ENCODE measurements at places on chromosomes 7 and 10.

GRCh38 chr7:77413861-77414424 lies 2.2 kb downstream of the GSAP start:
- no peak for DNase-seq

DNA sequence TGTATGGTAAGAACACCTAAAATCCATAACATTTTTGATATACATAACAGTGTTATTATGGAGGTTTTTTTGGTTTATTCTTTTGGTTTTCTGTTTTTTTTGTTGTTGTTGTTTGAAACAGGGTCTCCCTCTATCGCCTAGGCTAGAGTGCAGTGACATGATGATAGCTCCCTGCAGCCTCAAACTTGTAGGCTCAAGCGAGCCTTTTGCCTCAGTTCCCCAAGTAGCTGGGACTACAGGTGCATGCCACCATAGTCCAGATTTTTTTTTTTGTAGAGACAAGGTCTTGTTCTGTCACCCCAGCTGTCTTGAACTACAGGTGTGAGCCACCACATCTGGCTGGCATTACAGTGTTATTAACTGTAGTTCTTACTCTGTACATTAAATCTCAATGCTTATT lies 83.7 kb downstream of the TRIM24 start:
- DNase-seq: no peak

DNA sequence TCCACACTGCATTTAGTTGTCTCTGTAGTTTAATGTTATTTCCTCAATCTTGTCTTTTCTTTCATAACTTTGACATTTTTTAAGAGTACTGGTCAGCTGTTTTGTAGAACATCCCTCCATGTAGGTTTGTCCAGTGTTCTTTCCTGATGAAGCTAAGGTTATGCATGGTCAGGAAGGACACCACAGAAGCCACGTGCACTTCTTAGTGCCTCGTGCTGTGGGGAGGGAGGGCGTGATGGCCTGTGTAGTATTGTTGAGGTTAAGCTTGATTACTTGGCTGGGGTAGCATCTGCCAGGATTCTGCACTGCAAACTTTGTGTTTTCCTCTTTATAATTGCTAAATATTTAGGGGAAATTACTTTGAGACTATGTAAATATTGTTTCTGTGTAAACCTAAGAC lies 48.3 kb downstream of the MCMBP start:
- DNase-seq: no peak

DNA sequence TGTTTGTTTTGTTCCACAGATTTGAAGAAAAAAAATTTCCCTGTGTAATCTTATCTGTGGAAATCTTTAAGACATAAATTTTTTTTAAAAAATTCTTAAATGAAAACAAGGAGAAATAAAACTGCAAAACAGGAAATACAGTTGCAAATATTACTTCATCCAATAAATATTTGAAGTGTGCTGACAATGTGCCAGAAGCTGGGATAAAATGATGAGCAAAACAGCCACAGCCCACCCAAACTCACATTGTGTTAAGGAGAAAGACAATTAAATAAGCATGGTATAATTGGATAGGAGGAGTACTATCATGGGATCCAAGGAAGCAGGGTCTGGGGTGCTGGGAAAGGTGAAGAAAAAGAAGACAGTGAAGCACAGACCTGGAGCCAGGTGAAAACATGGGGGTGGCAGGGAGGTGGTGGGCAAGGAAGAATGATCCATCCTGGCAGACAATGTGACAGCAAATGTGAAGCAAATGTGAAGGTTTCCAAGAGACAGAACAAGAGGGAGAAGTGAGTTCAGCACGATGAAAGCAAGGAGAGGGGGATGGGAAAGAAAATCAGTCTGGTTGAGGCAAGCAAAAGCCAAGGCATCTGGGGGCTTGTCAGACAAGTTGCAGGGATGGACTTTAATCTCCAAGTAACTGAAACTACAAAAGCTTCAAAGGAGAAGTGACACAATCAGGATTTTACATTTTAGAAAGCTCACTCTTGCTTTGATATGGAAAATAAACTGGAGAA lies 135.9 kb downstream of the HIBADH start:
- no peak for DNase-seq

GRCh38 chr10:65083222-65083621 lies 1562.0 kb downstream of the REEP3 start:
- no peak for DNase-seq

- DNase-seq: no peak
Observed at GRCh38 chr10:43739161-43739560, 90.5 kb upstream of the ZNF32 start.

DNA sequence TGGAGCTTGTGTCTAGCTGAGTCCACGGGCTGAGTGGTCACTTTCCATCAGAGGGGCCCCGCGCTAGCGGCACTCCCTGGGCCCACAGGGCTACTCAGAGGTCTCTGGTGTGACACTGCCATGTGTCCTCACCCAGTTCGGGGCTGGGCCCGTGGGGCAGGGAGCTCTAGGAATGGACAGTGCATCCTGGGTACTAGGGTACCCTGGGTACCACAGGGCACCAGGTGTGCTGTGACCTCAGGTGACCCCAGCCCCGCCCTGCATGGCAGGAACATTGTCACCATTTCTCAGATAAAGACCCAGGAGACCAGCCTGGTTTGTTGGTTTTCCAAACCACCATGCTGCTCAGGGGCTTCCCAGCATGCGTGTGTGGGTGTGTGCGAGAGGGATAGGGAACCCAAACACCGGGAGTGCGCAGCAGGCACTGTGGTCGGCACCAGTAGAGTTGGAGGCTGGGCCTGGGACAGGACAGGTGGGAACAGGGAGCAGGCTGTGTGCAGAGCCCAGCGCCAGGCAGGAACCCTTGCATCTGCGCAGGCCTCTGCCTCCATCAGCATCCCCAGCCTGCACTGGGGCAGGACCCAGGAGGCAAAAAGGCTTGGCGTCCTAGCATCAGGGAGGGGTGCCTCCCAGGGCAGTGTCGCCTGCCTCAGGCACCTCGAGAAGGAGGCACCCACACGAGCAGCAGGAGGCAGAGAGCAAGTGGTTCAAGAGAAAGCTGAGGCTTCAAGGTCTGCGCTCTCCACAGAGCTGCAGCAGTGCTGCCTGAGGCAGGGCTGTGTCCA lies 19.4 kb upstream of the CSGALNACT2 start:
- no peak for DNase-seq

DNA sequence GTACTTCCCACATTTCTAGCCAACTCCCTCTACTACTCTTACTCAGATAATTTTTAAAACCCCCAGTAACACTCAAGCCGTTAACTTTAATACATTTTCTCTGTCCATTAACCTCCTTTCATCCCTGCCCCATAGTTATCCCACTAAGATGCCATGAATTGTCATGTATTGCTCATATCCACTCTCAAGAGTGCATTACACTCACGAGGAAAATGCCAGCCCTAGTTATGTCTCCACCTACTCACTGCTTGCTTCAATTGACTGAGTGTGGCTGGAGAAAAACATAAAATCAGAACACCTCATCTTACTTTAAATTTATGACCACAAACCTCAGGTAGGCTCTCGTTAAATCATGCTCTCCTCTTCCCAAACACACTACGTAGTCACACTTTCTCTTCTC lies 324.1 kb upstream of the NPSR1 start:
- DNase-seq: no peak

- DNase-seq: no peak
Observed at GRCh38 chr10:51144161-51144781, 70.0 kb downstream of the PRKG1 start.

- DNase-seq: no peak
Observed at GRCh38 chr7:139471740-139472353, 11.6 kb downstream of the KLRG2 start.

DNA sequence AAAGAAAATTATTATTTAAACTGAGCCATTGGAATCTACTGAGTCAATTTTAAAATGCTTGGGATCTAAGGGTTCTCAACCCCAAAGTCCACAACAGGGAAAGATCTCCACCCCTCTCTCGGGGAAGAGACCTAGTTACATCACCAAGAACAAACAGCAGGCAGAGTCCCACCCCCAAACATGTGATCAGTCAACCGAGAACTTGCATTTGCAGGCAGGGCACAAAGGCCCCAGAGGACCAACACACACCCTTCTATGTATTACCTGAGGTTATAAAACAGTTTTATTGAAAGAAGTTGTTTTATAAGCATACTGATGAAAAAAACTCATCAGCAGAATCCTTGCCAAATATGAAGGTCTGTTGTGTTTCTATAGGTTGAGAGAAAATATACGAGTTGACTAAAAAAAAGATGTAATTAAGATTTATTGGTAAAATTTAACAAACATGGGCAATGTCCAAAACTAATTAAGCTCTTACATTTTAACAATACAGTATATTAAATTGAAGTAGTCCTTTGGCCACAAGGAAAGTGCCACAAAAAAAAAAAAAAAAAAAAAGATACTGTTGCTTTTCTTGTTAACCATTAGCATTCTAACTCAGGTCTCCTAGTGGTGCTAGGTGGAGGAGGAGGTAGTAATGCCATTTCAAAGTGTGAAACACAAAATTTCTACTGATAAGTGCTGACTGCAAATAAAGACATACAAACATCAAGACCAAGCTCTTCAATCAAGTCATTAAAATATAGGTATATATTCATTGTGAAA lies 975 bp upstream of the USP54 start:
- DNase-seq: peak; percentile 46

DNA sequence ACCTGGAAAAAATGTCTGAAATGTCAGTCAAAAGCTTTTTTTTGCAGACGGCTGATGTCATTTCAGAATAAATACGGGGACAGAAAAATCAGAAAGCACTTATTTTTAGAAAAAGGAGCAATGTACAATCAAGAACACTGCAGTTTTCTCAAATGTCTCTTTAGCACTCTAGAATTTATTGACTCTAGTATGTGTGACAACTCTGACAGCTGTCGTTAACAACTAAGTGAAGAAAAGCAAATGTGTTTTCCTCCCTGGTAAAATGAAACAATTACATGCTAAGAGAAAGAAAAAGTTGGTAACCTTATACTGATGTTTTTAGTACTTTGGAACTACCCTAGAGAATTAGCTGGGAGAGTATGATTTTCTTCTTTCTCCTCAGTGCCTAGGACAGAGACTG lies 497.4 kb downstream of the GRM8 start:
- peak; percentile 44 for DNase-seq

DNA sequence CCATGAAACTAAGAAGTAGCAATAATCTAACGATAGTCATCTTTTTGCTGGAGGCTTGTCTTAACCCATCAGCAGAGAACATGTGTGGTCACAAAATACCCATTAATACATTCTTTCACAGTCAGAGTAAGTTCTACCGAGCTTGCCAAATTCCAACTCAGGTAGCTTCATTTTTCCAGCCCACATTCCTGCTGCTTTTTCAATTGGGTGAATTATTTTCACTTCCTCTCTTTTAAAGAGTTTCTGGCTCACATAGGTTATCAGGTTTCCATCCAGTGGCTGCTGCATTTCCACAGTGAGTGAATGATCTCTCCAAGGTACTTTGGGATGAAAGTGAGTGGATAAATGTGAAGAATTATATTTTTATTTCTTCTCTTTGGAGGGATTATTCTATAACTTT lies 233.1 kb downstream of the SEMA3E start:
- DNase-seq: no peak

- no peak for DNase-seq
Observed at GRCh38 chr10:67017218-67017617, 91.4 kb downstream of the LRRTM3 start.

DNA sequence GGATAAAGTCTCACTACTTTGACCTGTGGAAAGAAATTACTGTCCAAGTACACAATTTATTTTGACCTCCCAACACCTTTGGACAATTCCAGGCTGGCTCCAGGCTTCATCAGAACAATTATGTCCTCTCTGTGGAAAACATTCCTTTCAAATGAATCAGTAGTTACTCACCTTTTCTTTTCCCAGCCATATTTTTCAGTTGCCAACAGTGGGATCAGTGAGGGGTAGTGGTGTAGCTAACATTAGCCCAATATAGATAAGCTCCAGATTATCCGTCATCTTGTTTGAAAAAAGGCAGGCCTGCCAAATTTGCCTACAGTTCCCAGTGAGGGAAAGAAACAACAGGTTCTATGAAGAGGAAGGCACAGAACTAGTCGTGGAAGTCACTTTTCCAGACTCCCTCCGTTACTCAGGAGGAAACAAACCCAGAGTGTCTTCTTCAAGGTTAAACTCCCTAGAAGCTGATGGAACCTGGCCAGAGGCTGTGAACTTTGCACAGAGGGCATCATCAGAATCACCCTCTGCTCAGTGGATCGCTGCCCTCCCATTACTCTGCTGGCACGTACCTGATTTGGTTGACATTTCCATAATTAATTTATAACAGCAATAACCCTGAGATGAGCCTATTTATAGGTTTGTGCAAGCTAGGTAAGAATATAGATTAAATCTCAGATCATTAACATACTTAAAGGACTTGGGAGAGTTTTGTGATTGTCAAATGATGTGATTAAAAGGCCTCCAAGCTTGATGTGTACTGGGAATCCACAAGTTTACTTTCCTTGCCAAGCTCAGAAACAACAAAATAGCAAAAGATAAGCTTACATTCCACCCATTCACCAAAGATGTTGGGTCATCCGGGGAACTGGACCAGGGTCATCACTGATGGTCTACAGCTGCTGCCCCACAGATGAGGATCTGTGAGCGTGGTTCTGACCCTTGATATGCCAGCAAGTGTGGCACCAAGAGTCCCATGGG lies 654.6 kb upstream of the GALNT17 start:
- DNase-seq: no peak

GRCh38 chr7:36138209-36138608 lies 14.8 kb upstream of the EEPD1 start:
- DNase-seq: no peak

DNA sequence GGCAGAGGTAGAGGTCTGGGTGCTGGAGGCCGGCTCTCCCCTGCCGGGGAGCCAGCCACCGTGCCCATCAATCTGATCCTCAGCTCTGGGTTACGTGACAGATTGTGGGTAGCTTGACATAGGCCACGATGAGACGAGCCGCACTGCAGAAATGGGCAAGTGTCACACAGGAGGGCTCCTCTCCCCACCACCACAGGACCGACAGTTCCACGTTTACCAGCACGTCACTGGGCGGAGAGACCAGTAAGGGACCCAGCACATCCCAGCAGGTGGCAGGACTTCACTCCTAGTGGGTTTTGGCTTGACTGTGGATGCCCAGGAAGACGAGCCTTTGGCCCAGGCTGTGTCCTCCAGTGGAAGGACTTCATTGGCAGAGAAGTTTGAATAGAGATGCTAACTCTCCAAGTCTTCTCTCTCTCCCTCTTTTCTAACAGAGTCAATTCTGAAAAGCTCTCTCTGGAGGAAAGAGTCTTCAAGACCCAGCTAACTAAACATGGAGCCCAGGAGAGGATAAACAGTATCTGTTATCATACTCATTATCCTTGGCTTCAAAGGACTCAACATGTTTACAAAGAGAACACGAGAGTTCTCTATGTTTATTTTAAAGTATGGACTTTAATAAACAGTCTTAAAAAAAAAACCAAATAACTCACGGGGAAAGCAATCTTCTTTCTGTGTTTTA lies 129.3 kb upstream of the JCAD start:
- no peak for DNase-seq

DNA sequence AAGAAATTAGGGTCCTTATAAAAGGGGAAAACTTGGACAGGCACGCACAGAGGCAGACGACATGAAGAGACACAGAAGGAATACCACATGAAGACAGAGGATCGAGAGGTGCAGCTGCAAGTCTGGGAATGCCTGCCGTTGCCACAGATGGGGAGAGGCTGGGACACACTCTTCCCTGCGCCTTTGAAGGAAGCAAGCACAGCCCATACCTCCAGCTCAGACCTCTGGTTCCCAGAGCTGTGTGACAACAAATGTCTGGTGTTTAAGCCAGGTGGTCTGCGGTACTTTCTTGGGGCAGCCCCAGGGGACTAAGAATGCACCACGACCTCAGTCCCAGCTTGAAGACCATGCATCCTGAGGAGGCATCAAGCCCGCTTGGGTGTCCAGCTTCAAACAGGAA lies 18.3 kb downstream of the INSIG1 start:
- DNase-seq: no peak

All from NCI-H1436 treated with DMSO at 0.1 percent for 48 hours (cell line).